ENCODE measurements at places on chromosomes 11 and 22. TPM values are rescaled to one million over a fixed set of nuclear protein-coding genes. Genes with fewer than 3 reads are reported as not detected.

DNA sequence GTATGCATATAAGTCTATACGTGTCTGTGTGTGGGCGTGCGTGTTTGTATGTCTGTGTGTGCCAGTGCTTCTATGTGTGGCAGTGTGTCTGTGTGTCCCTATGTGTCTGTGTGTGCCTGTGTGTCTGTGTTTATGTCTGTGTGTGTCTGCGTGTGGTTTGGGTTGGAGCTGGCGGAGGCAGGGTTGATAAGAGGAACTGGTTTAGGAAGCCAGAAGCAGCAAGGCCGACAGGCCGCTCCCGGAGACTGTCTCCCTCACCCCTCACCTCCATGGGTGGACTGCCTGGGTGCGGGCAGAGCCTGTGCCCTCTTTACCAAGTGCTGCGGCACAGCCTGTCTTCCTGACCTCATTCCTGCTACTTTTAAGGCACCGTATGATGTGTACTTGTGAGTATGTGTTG is 327.1 kb upstream of the B3GAT1 start:
- DNase-seq = no peak

DNA sequence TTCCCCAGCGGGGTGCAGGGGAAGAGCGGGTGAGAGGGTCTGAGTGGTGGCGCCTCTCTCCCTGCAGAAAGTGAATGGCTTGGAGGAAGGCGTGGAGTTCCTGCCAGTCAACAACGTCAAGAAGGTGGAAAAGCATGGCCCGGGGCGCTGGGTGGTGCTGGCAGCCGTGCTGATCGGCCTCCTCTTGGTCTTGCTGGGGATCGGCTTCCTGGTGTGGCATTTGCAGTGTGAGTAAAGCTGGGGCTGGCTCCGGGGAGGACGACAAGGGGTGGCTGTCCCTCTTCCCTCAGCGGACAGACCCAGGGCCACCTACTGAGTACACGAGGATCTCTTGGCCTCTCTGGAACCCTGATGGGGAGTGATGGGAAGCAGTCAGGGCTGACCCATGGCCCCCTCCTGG is 28.5 kb downstream of the ST14 start:
- DNase-seq = no peak

DNA sequence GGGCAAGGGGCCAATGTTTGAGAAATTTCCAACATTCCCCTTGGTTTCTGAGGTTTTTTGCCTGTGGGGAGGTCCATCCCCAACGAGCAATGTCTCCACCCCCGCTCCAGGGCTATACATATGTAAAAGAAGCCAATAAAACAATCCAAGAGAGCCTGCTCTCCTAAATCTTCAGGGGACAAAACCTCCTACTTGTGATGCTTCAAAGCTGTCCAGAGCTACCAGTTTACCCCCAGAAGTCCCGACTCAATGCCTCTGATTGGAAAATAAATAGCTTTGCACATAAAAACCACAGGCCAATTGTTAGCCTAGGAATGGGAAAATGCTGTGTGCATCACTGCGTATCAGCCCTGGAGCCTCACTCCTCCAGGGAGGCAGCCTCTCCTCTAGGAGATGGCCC is 66.0 kb upstream of the PAX6 start:
- DNase-seq = no peak

Gene HTR3A
- 2.6 TPM for polyA plus RNA-seq

Gene AQP11
- polyA plus RNA-seq = 0.23 TPM
